Testis (tissue), 5 donors: ENCODE measurements at places on chromosomes 3 and 15. TPM values are rescaled to one million over a fixed set of nuclear protein-coding genes. Genes with fewer than 3 reads are reported as not detected.

CCDC54 gene
- 33.9 TPM for total RNA-seq

SH3GL3 gene
- 36.3 TPM for total RNA-seq

FAM43A gene
- total RNA-seq = 13.1 TPM

GTF2A2 gene
- 82.9 TPM for total RNA-seq

RYR3 gene
- 4.3 TPM for total RNA-seq

GPR15 gene
- total RNA-seq = not detected

DNA sequence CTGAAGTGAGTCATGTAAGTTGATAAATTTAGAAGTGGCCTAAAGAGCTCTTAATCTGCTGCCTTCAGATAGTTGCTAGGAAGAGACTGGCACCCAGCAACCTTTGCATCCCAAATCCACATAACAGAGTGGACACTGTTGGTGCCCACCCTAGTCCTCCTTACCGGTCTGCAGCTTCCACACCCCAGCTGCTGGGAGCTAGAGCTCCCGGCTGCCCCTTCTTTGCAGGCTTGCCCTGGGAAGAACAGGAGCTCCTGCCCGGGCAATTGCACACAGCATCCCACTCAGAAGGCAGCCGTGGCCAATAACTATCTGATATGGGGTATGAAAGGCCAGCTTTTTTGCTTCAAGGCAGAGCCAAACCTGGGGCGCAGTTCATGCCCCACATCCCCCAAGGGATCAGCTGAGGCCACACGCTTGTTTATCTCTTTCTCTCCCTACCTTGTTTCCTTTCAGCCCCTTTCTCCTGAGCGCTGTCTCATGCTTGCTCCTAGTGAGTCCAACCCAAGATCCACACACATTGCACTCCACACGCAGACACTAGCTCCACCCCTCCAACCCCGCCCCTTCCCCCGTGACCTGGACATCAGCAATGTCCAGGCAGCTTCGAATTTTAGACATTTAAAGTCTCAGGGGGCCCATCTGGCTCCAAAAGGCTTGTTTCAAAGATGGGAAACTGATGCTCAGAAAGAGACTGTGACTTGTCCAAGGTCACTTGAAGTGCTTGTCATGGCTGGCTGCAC is 9.1 kb downstream of the ATP2B2 start:
- H3K4me3 ChIP-seq = no peak overlapping the region
- no peak overlapping the region for H3K27ac ChIP-seq
- no peaks in the 10 kb centered on the region for H3K4me1 ChIP-seq
- DNase-seq = no peak
- no peaks in the 10 kb centered on the region for H3K27me3 ChIP-seq

- no peak overlapping the region for H3K27ac ChIP-seq
- no peaks in the 10 kb centered on the region for H3K4me1 ChIP-seq
- H3K4me3 ChIP-seq = no peak overlapping the region
- no peak for DNase-seq
Observed at GRCh38 chr3:188064831-188065493, 89.0 kb upstream of the LPP start.

DNA sequence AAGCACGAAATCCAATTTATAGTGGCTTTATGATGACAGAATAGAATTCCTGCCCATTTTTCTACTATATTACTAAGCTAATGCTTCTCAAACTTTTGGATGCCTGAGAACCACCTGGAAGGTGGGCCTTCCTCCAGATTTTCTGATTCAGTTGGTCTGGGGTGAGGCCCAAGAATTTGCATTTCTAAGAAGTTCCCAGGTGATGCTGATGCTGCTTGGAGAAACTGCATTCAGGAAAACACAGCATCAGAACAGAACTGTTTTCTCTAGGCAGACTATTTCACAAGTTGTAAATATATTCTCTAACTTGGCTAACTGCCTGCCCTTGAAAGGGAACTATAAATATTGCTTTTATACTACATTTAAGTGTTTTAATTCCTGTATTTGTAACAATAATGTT is 644.9 kb upstream of the DPPA4 start:
- no peaks in the 10 kb centered on the region for H3K36me3 ChIP-seq
- no peaks in the 10 kb centered on the region for H3K4me1 ChIP-seq
- DNase-seq = no peak

DNA sequence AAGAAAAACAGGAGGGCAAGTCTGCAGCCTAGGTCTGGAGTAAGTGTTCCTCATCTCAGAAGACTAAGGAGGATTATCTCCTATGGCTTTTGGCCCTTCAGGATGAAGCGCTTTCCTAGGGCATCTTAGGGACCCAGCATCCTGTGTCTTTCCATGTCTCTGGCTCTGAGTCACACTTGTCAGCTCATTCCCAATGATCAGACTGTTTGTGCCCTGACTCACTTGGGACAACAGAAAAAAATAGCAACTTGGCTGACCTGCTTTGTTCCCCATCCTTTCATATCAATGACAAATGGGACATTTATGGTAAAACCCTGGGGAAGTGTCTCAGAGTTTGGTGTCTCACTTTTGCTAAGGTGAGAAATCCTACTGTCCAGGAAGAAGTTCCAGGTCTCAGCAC is 76.2 kb upstream of the OXTR start:
- H3K27me3 ChIP-seq = no peaks in the 10 kb centered on the region
- no peak overlapping the region for H3K27ac ChIP-seq

- no peak overlapping the region for H3K27ac ChIP-seq
- H3K36me3 ChIP-seq = no peaks in the 10 kb centered on the region
- peak; percentile 26 for DNase-seq
Observed at GRCh38 chr15:52103217-52104207, 9.1 kb downstream of the BCL2L10 start.

DNA sequence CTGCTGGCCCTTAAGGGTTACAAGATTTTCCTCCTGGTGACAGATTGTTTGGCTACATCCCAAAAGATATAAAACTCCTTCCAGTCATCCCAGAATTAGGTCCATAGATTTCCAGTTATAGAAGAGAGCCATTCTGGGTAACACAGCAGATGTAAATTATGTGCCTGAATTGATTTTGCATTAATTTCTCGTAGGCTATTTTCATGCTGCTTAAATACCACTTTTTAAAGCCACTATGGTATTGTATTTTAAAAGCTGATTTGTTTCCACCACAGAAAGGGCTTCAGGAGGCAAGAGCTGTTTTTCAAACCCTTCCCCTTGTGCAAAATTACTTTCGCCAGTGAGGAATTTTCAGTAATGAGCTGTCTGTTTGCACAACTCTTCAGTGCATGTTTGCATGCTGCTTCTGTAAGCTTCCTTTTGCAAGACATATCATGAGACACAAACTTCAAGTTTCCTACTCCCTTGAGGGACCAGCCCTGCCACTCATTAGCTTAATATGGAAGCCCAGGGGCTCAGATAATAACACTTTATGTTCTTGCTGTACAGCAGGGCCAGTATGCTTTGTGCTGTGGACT is 105.4 kb upstream of the TNIK start:
- peaks cover 3% of the 10 kb centered on the region for H3K4me1 ChIP-seq
- H3K27ac ChIP-seq = no peak overlapping the region
- DNase-seq = no peak
- H3K36me3 ChIP-seq = no peaks in the 10 kb centered on the region

- no peaks in the 10 kb centered on the region for H3K36me3 ChIP-seq
- H3K4me3 ChIP-seq = no peak overlapping the region
- no peaks in the 10 kb centered on the region for H3K27me3 ChIP-seq
- no peak overlapping the region for H3K27ac ChIP-seq
- no peak for DNase-seq
- H3K4me1 ChIP-seq = no peaks in the 10 kb centered on the region
Observed at GRCh38 chr3:197508461-197508860, 47.3 kb downstream of the BDH1 start.

DNA sequence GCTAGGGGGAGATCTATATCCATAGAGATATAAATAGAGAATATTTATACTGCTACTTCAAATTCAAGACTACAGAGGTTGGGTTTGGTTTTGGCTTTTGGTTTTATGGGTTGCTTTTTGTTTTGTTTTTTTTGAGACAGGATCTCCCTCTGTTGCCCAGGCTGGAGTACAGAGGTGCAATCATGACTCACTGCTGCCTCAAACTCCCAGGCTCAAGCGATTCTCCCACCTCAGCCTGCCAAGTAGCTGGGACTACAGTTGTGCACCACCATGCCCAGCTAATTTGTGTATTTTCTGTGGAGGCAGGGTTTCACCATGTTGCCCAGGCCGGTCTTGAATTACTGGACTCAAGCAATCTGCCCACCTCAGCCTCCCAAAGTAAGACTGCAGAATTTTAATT is 3.9 kb upstream of the UBL7 start:
- no peaks in the 10 kb centered on the region for H3K27me3 ChIP-seq
- no peak overlapping the region for H3K4me3 ChIP-seq
- no peak for DNase-seq

DNA sequence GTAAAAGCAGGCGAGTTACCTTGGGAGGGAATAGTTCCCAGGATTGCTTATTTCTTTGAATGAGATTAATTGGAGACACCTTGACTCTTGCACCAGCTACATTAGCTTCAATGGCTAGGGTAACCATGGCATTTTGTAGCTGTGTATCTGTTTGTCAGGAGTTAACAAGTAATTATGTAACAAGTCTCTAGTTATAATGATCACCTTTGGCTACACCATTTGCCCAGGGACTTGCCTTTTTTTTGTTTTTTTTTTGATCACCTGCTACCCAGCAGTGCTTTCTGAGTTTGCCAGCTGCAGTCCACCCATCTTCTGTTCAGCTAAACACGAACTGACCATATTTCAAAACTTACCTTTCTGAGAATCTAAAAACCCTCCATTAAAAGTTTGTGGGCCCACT is 2.2 kb downstream of the MED12L start:
- no peak overlapping the region for H3K4me3 ChIP-seq
- no peak for DNase-seq
- peaks cover 4% of the 10 kb centered on the region for H3K4me1 ChIP-seq
- H3K27ac ChIP-seq = no peak overlapping the region
- no peaks in the 10 kb centered on the region for H3K27me3 ChIP-seq

- H3K4me1 ChIP-seq = no peaks in the 10 kb centered on the region
- no peak for DNase-seq
- H3K27me3 ChIP-seq = no peaks in the 10 kb centered on the region
- H3K4me3 ChIP-seq = no peak overlapping the region
- H3K27ac ChIP-seq = no peak overlapping the region
Observed at GRCh38 chr15:48253172-48253571, 47.1 kb downstream of the SLC12A1 start.

- H3K36me3 ChIP-seq = no peaks in the 10 kb centered on the region
- H3K4me3 ChIP-seq = no peak overlapping the region
- no peak for DNase-seq
- no peaks in the 10 kb centered on the region for H3K27me3 ChIP-seq
- H3K27ac ChIP-seq = no peak overlapping the region
Observed at GRCh38 chr3:120177151-120177550, 82.9 kb upstream of the GSK3B start.

- no peaks in the 10 kb centered on the region for H3K36me3 ChIP-seq
- H3K4me1 ChIP-seq = no peaks in the 10 kb centered on the region
- no peak overlapping the region for H3K4me3 ChIP-seq
- no peak for DNase-seq
Observed at GRCh38 chr3:161691677-161692076, 195.1 kb downstream of the OTOL1 start.

DNA sequence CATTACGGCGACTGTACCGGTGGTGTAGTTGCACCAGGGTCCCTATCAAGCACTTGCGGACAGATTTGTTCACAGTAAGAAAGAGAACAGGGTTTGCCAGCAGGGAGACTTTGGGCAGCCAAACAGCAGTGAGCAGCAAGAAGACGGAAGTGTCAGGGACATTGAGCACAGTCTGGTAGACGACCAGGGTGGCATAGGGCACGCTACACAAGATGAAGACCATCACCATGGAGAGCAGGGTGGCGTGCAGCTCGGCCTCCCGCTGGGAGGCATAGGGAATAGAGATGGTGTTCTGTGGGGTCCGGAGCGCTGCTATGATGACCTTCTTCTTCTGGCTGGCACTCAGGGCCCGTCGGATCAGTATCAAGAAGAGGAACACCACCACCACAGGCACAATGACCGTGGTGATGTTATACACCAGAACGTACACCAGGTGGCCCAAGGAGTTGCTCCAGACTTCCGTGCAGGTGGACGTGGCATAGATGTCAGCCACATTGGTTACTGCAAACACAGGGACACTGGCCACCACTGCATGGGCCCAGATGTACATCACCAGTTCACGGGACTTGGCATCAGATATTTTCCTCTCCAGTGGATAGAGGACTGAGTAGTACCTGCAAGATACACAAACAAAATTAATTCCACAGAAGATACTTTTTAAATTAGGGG is 19.1 kb upstream of the FSIP1 start:
- H3K4me3 ChIP-seq = no peak overlapping the region
- no peaks in the 10 kb centered on the region for H3K27me3 ChIP-seq

DNA sequence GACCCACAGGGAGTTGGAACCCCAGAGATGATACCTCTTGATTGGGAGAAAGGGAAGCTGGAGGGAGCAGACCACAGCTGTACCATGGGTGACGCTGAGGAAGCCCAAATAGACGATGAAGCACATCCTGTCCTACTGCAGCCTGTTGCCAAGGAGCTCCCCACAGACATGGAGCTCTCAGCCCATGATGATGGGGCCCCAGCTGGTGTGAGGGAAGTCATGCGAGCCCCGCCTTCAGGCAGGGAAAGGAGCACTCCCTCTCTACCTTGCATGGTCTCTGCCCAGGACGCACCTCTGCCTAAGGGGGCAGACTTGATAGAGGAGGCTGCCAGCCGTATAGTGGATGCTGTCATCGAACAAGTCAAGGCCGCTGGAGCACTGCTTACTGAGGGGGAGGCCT is 201.1 kb downstream of the AKAP13 start:
- H3K27ac ChIP-seq = peak overlapping the region; percentile 82
- DNase-seq = peak; percentile 74
- H3K4me3 ChIP-seq = no peak overlapping the region
- H3K36me3 ChIP-seq = no peaks in the 10 kb centered on the region
- H3K27me3 ChIP-seq = no peaks in the 10 kb centered on the region
